ENCODE measurements at places on chromosomes 12 and 14.
A peak's percentile ranks its signal among the peaks of the same experiment; 100 is the strongest.

DNA sequence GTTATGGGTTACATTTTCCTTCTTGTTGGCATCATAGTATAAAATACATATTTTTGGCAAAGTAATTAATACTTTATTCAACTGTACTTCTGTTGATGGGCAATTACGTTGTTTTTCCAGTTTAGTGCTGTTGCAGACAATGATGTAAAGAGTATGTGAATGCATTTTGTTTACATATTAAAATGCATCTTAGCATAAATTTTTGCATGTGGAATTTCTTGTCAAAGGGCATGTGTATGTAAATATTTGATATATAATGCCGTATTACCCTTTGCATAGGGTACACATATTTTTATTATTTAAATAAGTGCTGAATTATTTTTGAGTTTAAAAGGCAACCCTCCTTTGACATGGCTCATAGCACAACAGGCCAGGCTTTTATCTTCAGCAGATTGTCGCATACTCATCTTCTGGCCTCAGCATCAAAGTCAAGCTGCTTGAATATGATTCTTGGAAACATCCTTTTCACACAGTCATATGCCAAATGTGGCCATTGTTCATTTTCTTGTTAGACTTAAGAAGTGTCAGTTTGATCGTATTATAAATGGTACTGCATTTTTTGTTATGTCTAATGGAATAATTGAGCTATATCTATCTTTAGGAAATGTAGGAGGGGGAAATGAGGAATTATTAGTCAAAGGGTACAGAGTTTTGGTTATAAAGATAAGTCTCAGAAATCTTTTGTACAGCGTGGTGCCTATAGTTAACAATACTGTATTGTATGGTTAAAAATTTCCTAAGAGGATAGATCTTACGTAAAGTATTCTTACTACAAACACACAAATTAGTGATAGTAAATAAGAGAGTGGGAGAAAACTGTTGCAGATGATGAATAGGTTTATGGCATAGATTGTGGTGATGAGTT is 138.5 kb downstream of the FUT8 start:
- DNase-seq, result no peak

- peak; percentile 42 for DNase-seq
These were observed 58.4 kb upstream of the SAV1 start for GRCh38 chr14:50726372-50727107.

DNA sequence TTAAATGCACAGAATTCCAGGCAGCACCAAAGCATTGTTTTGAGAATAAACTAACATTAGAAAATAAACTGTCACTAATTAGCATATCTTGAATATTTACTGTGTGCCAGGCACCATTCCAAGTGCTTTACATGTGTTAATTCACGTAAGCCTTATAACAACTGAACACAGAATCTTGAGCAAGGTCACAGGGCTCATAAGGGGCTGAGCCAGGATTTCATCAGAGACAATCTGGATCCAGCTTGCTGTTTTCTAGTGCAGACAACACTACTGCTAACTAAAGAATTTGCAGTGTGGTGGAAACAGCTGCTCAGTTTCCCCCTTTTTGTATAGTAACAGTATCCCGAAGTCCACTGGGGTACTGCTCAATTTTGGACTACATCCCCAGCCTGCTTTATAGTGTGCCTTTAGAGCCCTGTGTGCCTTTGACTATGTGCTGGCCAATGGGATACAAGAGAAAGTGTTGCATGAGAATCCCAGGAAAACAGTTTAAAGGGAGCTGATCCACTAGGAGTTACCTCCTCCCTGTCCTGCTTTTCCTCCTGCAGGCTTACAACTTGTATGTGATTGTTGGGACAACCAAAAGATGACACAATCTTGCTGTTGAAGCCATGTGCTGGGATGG is 36.0 kb upstream of the RMST start:
- DNase-seq, result no peak

DNA sequence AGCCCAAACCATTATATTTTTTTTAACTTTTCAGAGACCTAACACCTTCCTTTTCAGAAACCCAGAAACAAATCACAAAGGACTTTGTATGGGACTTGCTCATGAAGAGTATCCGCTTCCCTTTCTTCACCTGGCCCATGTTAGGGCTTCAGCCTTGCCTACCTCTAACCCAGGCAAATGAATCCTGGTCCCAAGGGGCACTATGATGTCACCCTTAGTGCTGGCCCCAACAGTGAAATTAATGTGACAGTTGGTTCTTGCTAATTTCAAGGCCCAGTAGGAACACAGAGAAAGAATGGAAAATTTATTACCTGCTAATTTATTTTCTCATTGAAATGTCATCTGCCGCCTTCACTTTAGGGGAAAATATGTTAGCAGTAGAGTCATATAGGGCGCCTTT is 179.8 kb upstream of the NRXN3 start:
- no peak for DNase-seq
